ENCODE measurements at places on chromosomes 5 and 9.

DNA sequence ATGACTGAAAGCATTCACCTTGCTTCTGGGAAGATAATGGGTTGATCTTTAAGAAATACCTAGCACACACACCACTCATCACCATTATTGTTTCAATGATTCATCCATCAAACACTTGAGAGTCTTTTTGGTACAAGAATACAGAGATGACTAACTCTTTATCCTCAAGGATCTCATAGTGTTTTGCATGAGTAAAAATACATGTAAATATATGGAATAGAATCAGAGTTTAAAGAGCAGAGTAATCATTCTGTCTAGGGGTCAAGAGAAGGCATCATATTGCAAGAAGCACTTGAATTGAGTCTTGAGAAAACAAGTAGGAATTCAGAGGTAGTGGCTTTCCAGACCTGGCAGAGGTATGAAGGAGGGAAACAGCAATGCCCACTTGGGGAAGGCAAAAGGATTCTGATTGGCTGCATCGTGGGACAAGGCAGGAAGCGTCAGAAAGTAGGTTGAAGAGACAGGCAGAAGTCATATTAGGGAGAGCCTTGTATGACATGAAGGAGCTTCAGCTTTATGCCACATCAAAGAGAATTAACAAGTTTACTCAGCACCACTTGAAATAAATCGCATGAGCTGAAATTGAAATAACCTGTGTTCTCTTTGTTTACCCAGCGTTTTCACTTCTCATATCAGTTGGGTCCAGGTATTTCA lies 542.5 kb downstream of the TLE1 start:
- DNase-seq, result no peak

- DNase-seq, result no peak
These were observed 61.0 kb downstream of the FBXO4 start for GRCh38 chr5:41985945-41986695.

DNA sequence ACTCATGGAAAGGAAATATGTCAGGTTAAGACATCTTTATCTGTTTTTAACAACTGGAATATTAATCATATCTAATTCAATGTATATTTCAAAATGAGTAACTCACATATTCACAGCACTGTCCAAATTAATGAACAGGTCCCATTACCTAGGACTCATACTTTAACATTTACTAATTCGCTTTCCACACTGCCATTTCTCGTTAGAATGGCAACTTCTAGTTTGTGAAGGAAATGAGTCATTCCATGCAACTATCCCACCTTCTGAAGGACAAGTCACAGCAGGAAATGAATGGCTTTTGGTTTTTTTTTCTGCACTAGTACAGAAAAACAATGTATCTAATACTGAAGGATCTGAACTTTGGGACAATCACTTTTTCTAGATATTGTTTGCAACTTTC lies 24.6 kb upstream of the IFNK start:
- no peak for DNase-seq

DNA sequence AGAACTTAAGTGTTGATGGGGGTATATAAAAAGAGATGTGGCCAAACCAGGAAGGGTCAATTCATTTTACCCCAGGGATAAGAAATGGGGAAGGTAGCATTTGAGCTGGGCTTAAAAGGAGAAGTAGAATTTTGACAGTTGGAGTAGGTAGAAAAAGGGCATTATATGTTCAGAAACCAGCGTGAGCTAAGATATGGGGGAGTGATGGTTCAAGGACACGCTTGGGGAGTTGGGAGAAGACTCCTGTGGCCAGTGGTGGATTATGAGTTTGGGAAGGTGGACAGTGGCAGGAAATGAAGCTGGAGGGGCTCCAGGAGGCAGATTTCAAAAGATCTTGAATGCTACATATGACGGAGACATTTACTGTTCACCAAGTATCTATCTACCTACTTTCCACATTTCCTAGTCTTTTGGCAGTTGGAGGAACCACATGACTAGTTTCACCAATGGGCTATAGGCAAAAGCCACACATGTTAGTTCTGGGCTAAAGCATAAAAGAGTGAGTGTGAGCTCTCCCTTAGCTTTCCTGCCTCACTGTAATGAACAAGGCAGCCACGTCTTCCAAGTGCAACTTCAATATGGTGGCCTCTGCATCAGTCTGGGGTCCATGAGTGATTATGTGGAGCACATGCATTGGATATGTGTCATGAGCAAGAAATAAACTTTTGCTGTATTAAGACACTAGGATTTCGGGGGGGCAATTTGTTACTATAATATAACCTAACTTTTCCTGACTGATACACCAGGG lies 15.7 kb upstream of the GSN start:
- DNase-seq, result no peak
